Stimulated activated CD4-positive, alpha-beta T cell treated with anti-CD3 and anti-CD28 coated beads, TNF-alpha, amount 100 ng/mL, for 4 hours (primary cell): ENCODE measurements at places on chromosomes 4 and X.

DNA sequence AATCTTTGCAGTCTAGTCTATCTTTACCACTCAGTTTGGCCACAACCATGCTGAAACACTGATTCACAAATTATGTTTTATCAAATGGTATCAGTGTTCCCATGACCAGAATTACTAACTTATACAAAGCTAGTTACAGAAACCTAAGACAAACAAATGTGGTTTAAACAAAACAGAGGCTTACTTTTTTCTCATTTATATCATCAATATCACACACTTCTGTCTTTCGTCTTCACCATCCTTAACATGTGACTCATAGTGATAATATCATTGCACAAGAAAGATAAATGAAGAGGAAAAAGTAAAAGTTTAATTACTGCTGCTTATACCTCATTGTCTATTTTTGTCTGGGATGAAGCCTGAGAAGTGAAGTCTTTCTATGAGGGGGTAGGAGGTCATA lies 406.6 kb downstream of the PCDH10 start:
- no peak for DNase-seq

DNA sequence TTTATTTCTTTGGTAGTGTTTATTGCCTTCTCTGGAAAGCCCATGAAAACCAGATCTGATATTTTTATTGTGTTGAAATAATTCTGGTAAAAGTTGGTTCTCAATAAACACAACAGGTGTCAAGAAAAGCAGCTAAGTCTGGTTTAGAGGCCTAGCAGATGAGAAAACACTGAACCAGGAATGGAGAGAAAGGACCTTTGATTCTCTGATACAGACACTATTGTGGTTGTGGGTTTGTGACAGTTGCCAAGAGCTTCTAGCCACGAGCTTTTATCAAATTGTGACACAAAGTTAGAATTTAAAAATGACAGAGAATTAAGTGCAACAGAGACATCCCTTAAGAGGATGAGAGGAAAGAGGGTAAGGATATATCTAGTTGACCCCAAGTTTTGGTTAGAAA lies 42.6 kb downstream of the DDIT4L start:
- DNase-seq: no peak

GRCh38 chrX:40573763-40574162 lies 7.0 kb upstream of the ATP6AP2 start:
- no peak for DNase-seq

- DNase-seq: no peak
These were observed 143.3 kb upstream of the RPS6KA3 start for GRCh38 chrX:20409991-20410390.

- no peak for DNase-seq
These were observed 213.8 kb upstream of the LDB2 start for GRCh38 chr4:17112292-17112659.

DNA sequence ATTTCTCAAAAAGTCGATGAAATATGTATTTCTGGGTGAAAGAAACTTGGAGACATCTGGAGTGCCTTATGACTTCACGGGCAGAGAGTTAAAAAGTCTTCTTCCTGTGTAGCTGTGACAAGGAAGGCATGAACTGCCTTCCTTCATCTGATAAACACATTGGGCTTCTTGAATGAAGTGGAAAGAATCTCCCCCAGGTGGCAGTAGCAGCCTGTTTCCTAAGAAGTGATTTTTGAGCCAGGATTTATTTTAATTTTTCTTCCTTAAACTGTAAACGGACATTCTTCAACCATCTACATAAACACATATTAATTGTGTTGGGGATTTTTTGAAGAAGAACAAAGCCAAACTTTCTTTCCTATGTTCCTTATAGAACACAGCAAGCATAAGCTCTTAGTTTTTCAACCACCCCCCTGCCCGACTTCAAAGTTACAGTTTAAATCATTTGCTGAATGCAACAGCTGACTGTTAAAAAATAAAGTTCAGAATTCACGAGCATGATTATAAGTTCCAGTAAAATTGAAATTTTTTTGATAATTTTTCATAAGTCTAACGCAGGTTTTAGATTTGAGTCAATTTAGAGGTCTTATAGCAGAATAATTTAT lies 980 bp upstream of the GIMD1 start:
- no peak for DNase-seq

- no peak for DNase-seq
These were observed 1213.2 kb downstream of the NLGN4X start for GRCh38 chrX:5015451-5015850.

GRCh38 chrX:7084841-7085240 lies 62.7 kb upstream of the STS start:
- no peak for DNase-seq

DNA sequence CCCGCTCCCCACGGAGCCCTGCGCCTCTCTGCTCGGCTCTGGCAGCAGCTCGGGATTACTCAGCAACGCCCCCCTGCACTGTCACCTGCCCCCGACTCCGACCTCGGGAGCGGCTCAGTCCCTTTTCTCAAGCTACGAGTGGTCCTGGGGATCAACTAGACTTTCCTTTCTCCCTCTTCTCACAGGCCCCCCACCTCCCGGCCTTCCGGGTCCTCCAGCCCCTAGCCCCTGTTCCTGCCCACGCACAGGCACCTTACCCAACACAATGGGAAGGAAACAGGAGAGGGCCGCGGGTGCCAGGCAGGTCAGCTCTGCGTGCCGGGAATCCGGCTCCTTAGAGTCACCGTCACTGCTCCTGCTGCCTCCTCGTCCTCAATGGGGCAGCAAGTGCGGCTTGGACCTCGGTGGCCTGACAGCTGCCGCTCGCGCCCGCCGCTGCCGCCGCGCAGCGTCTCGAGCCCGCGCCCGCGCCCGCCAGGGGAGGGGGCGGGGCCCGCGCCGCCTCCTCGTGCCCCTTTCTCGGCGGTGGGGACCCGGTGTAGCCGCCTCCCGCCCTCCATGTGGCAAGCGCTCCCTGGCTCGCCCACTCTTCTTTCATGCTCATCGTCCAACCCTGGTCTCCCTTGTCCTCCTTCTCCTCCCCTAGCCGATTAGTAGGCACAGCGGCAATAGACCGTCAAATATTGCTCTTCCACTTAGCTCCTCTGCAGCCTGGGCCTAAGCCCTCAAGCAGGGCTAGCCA lies at the start of gene RAB9B:
Gene RAB9B (minus strand): TSS at position 455 of the 742 bp plus-strand sequence. CDS start 6,473 bp downstream, outside the sequence.
- peak; percentile 50 for DNase-seq

DNA sequence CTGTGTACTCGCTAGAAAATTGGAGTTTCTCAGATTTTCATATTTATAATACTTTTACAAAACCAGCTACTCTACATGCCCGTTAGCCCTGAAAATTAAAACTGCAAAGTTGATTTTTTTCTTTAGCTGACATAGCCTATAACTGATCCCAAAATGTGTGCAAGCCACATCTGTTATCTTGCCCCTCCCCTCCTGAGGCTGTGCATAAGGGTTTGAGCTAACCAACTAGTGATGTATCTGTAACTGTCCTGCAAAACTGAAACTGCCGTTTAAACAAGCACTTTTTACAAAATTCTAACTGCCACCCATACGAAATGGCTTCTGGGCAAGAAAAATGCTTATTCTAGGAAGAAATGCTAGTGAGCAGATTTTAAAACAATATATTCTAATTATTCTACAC lies 59.1 kb downstream of the EDNRA start:
- no peak for DNase-seq

- DNase-seq: no peak
These were observed 70.7 kb downstream of the SUPT20HL2 start for GRCh38 chrX:24243188-24243587.

DNA sequence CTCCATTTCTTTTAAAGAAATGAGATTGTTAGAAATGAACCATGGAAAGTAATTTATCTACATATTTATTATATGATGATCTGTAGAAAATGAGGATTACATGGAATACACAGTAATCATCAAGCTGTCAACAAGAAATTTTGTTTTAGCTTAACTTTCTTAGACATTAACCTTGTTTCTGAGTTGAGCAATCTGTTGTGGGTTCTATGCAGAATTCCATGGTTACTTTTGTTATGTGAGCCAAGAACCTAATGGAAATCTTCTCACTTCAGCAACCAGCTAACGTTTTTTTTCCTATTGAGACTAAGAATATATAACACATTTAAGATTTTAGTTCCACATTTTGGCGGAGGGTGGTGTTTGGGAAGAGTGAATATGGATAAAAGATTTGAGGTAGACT lies 136.1 kb upstream of the SLC4A4 start:
- DNase-seq: no peak

GRCh38 chr4:142324572-142324971 lies 521.5 kb downstream of the INPP4B start:
- DNase-seq: no peak

DNA sequence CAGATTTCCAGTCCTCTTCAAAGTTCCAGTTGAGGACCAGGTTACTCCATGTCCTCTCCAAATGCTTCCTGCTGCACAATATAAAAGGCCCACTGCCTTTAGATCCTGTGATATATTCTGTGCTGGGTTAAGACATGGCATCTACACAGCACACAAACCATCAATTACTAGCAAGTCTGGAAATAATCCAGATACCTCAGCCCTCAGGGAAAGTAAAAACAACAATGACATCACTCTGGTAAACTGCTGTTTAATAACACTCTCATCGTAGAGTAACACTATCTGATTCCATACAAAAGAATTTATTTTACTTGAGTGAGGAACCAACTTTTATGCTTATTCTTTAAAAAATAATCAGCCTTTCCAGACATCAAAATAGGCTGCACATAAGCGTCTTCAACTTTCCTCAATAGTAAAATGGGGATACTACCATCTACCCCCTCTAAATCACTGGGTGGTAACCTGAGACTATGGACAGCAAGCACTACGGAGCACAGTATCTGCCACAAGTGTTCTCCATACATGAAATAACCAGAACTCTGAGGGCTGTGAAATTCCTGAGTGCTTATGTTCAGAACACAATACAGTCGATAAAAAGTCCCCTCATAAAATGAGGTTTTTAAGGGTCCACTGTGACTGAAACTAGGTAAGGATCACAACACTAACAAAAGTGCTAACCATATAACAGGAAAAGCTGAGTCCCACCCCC lies 53.4 kb downstream of the ABCG2 start:
- no peak for DNase-seq

GRCh38 chrX:103536071-103536470 lies 16.8 kb upstream of the RAB40A start:
- no peak for DNase-seq

DNA sequence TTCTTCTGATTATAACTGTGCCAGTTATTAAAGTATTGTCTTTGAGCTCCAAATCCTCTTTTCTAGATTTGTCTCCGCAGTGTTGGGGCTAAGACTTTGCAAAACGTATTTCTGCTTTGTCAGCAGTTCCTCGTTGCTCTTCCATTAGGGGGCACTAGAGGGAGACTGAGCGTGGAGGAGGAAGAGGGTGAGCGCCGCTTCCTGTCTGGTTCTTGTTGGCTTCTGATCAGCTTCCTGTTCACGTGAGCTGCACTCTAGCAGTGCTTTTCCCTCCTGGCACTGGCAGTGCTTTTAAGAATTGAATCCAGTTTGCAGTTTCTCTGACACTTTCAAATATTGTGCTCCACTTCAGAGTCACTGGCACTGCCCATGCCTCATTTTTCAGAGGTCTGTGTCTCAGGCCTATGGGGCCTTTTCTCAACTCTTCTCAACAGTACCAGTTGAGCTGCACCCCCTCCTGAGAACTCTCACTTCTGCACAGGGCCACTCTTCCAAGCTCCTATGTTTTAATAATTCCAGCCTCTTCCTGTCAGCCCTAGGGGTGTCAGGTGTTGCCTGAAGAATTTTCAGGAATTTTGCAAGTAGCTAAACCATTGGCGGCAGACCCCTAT lies 54.4 kb upstream of the LCORL start:
- DNase-seq: no peak

DNA sequence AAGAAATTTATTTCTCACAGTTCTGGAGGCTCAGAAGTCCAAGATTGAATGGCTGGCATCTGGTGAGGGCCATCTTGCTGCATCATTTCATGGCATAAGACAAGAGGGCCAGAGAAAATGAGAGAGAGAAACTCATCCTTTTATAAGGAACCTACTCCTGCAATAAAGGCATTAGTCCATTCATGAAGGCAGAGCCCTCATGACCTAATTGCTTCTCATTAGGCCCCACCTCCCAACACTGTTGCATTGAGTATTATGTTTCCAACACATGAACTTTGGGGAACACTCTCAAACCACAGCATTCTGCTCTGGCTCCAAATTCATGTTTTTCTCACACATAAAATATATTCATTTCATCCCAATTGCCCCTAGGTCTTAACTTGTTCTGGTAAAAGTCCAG lies 14.2 kb downstream of the RNF175 start:
- DNase-seq: no peak

GRCh38 chr4:54800831-54801530 lies 143.2 kb downstream of the KIT start:
- no peak for DNase-seq

GRCh38 chr4:138111462-138112000 lies 130.6 kb downstream of the SLC7A11 start:
- DNase-seq: no peak
